ENCODE measurements at places on chromosomes 11 and 22. TPM values are rescaled to one million over a fixed set of nuclear protein-coding genes. Genes with fewer than 3 reads are reported as not detected.
A peak's percentile ranks its signal among the peaks of the same experiment; 100 is the strongest.

DNA sequence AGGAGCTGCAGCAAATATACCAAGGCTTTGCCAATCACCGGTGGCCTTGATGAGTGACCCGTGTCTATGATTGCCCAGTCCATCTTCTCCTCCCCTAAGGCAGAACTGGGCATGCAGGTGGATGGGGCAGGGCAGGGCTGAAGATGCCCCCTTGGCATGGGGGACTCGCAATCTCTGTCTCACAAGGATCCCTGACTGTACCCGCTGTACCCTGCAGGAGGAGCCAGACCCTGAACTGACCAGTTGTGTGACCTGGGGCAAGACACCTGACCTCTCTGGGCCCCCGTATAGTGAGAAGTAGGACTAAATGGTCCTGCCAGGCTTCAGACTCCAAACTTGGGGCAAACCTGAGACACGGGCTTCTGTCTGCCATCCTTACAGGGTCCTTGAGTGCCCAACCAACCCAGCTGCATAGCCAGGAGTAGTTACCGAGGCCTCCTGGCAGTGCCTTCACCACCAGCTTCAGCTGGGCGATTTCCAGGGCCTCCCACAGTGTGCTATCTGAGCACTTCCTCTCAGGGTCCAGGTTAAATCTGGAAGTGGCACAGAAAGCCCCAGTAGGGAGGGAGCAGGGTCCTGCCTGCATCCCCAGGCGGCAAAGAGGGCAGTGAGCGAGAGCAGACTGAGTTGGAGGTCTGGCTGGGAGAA lies 6.4 kb upstream of the KCNJ11 start:
- peaks cover under 1% of the 10 kb centered on the region for H3K4me1 ChIP-seq
- H3K27me3 ChIP-seq: peaks cover 2% of the 10 kb centered on the region
- H3K4me3 ChIP-seq: no peak overlapping the region
- H3K27ac ChIP-seq: no peak overlapping the region
- no peak for DNase-seq

MRPL11 gene
- total RNA-seq: 39.5 TPM

DNA sequence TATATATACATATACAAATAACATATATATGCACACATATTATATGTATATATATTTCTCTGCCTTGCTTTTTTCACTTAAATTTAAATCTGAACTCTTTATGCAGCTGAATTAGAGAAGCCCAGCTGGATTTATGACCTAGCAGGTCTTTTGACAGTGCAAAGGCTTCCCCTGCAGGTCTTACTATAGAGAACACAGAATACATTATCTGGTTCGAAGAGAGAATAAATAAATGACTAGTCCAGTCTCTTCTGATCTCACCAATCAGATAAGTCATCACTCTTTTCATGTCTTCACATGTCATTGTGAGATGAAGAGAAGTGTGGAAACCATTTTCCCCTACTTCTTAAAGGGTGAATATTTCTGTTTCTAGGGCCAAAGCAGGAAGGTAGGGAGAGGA lies 58.2 kb downstream of the OR10A6 start:
- DNase-seq: no peak
- H3K27ac ChIP-seq: no peak overlapping the region
- H3K4me3 ChIP-seq: no peak overlapping the region
- H3K27me3 ChIP-seq: no peaks in the 10 kb centered on the region
- no peaks in the 10 kb centered on the region for H3K36me3 ChIP-seq

BSCL2 gene
- total RNA-seq: 109 TPM

- no peaks in the 10 kb centered on the region for H3K4me1 ChIP-seq
- H3K27ac ChIP-seq: no peak overlapping the region
- H3K27me3 ChIP-seq: no peaks in the 10 kb centered on the region
Observed at GRCh38 chr11:20080032-20080685, 80.1 kb downstream of the DBX1 start.

BLID gene
- total RNA-seq: 0.55 TPM

- no peak for DNase-seq
- H3K4me3 ChIP-seq: no peak overlapping the region
- peaks cover 33% of the 10 kb centered on the region for H3K27me3 ChIP-seq
- no peak overlapping the region for H3K27ac ChIP-seq
- H3K4me1 ChIP-seq: peaks cover 13% of the 10 kb centered on the region
Observed at GRCh38 chr11:61505640-61506155, 2.9 kb upstream of the LRRC10B start.

OR5B3 gene
- total RNA-seq: not detected

POU2AF2 gene
- not detected for total RNA-seq

- H3K27me3 ChIP-seq: no peaks in the 10 kb centered on the region
- H3K4me1 ChIP-seq: no peaks in the 10 kb centered on the region
- H3K36me3 ChIP-seq: no peaks in the 10 kb centered on the region
- no peak for DNase-seq
- H3K4me3 ChIP-seq: no peak overlapping the region
- no peak overlapping the region for H3K27ac ChIP-seq
Observed at GRCh38 chr11:16312233-16312765, 44.0 kb downstream of the SOX6 start.

DNA sequence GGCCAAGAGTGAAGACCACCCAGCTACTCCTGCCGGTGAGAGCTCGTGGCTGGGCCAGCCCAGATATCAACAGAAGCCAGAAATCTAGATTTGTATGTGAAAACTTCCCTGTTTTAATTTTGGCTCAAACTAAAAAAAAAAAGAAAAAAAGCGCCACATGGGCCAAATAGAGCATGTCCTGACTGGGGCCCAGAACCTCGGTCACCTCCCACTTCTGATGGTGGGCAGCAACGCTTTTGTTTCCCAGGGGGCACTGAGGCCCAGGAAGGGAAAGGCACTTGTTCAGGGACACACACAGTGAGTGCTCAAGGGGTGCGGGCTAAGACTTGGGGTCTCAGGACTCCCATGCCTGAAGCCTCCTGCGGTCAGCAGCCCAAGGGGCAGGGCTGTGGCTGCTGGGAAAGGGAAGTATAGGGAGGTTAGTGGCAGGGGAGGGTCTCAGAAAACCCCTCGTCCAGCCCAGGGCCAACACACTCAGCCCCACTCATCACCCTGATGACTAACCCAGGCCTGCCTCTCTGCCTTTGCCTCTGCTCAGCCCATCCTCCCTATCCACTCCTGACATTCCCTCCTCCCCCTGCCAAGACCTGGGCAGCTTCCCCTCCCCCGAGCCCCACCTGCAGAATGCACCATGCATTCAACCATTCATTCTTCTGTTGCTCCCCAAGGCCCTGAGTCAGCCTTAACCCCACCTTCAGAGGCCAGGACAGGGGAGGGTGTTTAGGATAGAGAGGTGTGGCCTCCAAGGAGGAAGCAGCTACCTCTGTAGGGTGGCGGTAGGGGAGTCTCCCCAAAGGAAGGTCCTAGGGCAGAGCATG lies 30.0 kb upstream of the TCF20 start:
- peaks cover 10% of the 10 kb centered on the region for H3K4me1 ChIP-seq
- DNase-seq: peak; percentile 53
- H3K27ac ChIP-seq: no peak overlapping the region
- H3K27me3 ChIP-seq: no peaks in the 10 kb centered on the region
- H3K36me3 ChIP-seq: no peaks in the 10 kb centered on the region

GRCh38 chr11:26227301-26227746 lies 104.6 kb upstream of the ANO3 start:
- H3K4me1 ChIP-seq: no peaks in the 10 kb centered on the region
- DNase-seq: peak; percentile 56
- no peak overlapping the region for H3K27ac ChIP-seq
- H3K27me3 ChIP-seq: no peaks in the 10 kb centered on the region
- H3K4me3 ChIP-seq: no peak overlapping the region

- no peak overlapping the region for H3K27ac ChIP-seq
- no peaks in the 10 kb centered on the region for H3K27me3 ChIP-seq
- H3K4me1 ChIP-seq: no peaks in the 10 kb centered on the region
- no peak overlapping the region for H3K4me3 ChIP-seq
- no peak for DNase-seq
- H3K36me3 ChIP-seq: no peaks in the 10 kb centered on the region
Observed at GRCh38 chr11:1983601-1983961, 14.1 kb downstream of the H19 start.

PGAP2 gene
- 19.5 TPM for total RNA-seq

DNA sequence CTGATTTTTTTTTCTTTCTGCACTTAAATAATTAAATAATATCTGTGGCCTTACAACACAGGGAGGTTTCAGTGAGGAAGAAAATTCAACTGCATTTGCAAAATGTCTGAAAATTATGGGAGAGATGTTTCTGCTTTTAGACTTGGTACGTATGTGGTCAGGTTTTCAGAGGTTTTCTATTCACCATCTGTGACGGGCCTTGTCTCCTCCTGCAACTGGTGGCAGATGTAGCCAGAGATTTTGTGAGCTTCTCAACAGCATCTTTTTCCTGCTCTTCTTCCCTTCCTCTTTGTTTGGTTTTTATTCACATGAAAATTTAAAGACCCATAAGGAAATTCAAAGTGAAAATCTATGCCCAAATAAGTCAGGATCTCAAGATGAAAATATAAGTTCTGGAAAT lies 38.3 kb downstream of the ZBTB16 start:
- no peak overlapping the region for H3K27ac ChIP-seq
- H3K36me3 ChIP-seq: no peaks in the 10 kb centered on the region
- no peak for DNase-seq
- no peak overlapping the region for H3K4me3 ChIP-seq
- no peaks in the 10 kb centered on the region for H3K27me3 ChIP-seq

DNA sequence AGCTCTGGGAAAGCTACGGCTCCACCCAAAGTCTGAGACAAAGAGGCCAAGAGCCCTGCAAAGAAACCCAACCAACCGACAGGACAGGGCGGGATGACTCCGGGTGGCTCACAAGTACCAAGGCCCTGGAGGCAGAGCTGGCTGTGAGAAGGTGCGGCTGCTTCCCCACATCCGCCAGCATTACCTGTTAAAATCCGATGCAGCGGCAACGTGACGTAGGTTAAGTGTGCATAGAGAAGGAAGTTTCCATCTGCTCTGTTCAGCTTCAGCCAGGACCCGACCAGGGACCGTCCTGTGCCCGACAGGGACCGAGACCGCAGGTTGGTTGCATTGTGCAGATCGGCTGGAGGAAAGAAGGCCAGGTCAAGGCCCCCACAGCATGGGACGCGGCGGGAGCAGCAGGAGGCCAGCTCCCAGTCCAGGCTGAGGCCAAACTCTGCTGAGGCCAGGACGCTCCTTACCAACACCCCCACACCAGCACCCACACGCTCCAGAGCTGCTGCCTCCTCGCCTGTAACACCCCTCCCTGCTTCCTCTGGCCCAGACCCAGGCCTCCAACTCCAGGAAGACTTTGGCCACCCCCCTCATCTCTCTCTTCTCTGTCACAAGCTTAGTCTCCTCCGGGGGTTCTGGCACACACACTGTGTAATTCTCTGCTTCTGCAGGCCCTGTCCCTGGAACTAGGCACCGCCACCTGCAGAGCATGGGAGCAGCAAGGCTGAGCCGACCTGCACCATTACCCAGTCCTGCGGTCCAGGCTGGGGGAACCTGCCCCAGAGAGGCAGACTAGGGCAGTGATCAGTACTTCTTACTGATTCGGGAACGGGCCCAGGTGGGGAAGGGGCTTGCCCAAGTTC lies 34.1 kb downstream of the NUP50 start:
- no peaks in the 10 kb centered on the region for H3K27me3 ChIP-seq
- no peak overlapping the region for H3K4me3 ChIP-seq
- peaks cover 91% of the 10 kb centered on the region for H3K36me3 ChIP-seq
- H3K27ac ChIP-seq: no peak overlapping the region

SCGB1A1 gene
- 397 TPM for total RNA-seq

DNA sequence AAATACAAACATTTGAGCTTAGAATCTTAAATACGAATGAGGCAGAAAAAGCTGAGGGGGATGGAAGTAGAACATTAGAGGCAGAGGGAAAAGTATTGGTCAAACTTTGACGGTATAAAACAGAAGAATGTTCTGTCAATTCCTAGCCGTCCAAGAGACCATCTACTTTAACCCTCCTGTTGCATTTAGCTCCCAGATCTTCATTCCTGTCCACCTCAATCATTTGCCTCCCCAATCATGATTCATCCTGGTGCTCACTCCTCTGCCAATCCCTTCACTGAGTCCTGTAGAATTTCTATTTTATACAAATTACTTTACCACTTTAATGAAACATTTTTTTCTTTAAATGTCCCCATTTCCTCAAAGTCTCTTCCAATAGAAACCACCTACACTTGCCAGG lies 28.2 kb downstream of the C2CD3 start:
- H3K4me3 ChIP-seq: no peak overlapping the region
- H3K4me1 ChIP-seq: peaks cover 4% of the 10 kb centered on the region
- peaks cover 16% of the 10 kb centered on the region for H3K36me3 ChIP-seq
- DNase-seq: no peak
- no peaks in the 10 kb centered on the region for H3K27me3 ChIP-seq

GRCh38 chr11:59901306-59901705 lies 22.7 kb downstream of the OOSP3 start:
- DNase-seq: peak; percentile 8
- H3K36me3 ChIP-seq: no peaks in the 10 kb centered on the region
- H3K27ac ChIP-seq: no peak overlapping the region

OR5D14 gene
- total RNA-seq: not detected

GRCh38 chr11:123979311-123979710 lies 1.7 kb upstream of the OR10S1 start:
- H3K4me1 ChIP-seq: no peaks in the 10 kb centered on the region
- no peaks in the 10 kb centered on the region for H3K27me3 ChIP-seq
- no peak overlapping the region for H3K27ac ChIP-seq
- peak; percentile 35 for DNase-seq
- H3K4me3 ChIP-seq: no peak overlapping the region
